NCI-H524 (cell line): ENCODE measurements at places on chromosomes 12 and 14.

DNA sequence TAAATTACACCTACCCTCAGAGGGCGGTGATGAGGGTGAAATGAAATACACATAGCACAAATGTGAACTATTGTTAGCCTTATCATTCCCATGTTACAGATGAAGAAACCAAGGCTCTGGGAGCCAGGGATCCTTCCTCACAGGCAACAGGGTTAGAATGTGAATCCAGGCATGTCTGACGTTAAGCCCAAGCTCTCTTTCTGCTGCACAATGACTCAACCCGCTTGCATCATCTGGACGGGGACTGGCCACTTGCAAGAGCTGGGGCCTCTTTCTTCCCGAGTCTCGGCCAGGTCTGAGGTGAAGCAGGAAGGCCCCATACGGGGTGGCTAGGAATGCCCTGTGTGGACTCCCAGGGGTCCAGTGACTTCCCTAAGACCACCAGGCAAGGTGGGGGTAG, 105.2 kb downstream of the RBM19 start:
- DNase-seq = no peak

- no peak for DNase-seq
Measured at GRCh38 chr14:100192250-100192671, 32.8 kb upstream of the DEGS2 start.

DNA sequence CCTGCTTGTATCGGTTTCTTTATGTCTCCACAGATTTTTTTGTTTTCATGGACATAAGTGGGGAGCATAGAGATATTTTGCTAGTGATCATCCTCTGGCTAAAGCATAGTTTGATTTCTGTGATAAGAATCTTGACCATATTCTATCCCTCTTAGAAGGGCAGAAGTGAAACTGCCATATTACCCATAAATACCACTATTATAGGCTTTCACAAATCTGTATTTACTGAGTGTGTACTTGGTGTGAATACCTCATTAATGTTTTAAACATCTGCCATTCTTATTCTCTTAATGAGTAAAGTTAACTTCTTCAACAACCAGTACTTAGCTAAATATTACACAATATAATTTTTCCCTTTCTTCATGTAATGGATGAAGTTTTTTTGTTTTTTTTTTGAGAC, 16.1 kb downstream of the WNK1 start:
- no peak for DNase-seq

DNA sequence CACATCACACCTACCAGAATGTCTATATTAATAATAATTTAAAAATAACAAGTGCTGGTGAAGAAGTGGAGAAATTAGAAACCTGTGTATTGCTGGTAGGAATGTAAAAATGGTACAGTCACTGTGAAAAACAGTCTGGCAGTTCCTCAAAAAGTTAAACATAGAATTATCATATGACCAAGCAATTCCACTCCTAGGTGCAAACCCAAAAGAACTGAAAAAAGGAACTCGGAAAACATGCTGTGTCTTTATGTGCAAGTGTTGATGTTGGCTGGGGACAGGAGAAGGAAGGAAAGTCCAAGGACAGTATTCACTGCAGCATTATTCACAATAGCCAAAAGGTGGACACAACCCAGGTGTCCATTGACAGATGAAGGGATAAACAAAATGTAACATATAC, 146.5 kb downstream of the TTC7B start:
- no peak for DNase-seq

DNA sequence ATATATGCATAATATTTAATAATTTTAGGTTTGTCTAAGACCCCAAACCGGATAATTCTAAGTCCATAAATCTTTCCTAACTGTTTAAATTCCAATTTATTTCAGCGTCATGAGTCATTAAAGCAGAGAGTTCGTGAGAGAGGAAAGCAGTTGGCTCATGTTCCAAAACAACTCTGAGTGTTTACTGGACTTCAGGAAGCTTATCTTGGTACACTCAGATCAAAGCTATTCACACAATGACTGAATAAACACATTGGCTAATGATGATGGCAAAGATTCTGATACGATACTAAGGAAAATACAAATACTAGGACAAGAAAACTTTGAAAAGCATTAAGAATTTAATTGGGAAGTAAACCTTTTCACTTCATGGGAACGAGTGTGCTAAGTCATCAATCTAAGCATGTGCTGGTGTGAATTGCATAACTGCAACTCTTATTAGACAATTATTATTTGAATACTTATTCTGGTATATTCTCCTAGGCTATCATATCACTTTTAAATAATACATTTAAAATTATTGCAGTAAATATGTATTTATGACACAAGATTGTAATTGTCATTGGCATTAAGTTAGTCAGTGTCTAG, 34.8 kb upstream of the CLEC14A start:
- no peak for DNase-seq

GRCh38 chr12:56836800-56837663, 73.9 kb downstream of the HSD17B6 start:
- no peak for DNase-seq

- no peak for DNase-seq
Measured at GRCh38 chr12:49933796-49934195, 16.7 kb upstream of the AQP2 start.

DNA sequence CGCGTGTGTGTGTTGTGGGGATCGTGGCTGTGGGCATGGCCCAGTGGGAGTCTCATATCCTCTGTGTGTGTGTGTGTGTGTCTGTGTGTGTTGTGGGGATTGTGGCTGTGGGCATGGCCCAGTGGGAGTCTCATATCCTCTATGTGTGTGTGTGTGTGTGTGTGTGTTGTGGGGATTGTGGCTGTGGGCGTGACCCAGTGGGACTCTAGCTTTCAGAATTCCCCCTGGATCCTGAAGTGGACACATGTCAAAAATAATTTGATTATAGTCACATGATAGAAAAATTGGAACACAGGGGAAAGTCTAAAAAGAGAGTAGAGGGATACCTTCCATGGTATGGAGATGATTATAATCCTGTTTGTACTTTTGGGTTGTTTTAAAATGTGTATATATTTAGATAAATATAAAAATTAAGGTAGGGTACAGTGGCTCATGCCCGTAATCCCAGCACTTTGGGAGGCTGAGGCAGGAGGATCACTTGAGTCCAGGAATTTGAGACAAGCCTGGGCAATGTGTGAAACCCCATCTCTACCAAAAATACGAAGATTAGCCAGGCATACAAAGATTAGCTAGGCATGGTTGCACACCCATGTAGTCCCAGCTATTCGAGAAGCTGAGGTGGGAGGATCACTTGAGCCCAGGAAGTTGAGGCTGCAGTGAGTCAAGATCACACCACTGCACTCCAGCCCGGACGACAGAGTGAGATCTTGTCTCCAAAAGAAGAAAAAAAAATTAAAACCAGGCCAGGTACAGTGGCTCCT, 11.0 kb downstream of the PAPLN start:
- no peak for DNase-seq

- DNase-seq = peak; percentile 71
Measured at GRCh38 chr14:99809360-99809759, 16.1 kb downstream of the EML1 start.

GRCh38 chr14:50308363-50308915, 3.6 kb downstream of the L2HGDH start:
- no peak for DNase-seq

GRCh38 chr12:53696285-53696654, 20.4 kb upstream of the ATP5MC2 start:
- DNase-seq = peak; percentile 84

DNA sequence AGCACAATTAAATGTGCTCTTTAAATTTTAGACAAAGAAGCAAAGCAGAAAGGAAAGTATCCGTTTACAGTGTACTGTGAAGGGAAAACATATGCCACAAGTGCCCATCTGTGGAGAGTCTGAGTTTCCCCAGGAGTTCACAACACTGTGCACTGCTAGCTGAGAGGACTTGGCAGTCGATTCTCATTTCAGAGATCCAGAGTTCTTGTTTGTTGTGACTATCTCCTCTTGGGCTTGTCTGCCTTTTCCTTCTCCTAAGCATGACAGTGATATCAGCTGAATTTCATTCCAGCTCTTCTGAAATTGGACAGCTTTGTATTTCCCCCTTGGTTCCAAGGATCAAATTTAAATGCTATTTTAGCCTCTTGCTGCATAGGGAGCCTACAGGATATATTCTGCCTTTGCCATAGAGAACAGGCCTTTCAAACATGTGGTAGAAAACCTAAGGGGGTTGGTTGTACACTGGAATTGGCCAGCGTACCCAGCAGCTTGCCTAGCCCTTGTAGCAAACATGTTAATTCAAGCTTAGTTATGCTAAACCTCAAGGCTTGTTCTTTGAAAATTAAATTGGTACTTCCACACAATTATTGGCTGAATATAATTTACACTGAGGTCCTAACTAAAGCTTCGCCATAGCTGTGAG, 259.2 kb upstream of the NOVA1 start:
- DNase-seq = peak; percentile 60

- DNase-seq = peak; percentile 39
Measured at GRCh38 chr12:71662849-71663560, 643 bp downstream of the ZFC3H1 start.

- no peak for DNase-seq
Measured at GRCh38 chr14:77554207-77554606, 55.6 kb upstream of the ISM2 start.

DNA sequence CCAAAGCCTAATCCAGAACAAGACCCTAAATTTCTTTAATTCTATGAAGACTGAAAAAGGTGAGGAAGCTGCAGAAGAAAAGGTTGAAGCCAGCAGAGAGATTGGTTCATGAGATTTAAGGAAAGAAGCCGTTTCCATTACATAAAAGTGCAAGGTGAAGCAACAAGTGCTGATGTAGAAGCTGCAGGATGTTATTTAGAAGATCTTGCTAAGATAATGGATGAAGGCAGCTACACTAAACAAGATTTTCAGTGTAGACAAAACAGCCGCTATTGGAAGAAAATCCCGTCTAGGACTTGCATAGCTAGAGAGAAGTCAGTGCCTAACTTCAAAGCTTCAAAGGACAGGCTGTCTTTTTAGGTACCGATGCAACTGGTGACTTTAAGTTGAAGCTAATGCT, 65.4 kb upstream of the AMIGO2 start:
- no peak for DNase-seq

DNA sequence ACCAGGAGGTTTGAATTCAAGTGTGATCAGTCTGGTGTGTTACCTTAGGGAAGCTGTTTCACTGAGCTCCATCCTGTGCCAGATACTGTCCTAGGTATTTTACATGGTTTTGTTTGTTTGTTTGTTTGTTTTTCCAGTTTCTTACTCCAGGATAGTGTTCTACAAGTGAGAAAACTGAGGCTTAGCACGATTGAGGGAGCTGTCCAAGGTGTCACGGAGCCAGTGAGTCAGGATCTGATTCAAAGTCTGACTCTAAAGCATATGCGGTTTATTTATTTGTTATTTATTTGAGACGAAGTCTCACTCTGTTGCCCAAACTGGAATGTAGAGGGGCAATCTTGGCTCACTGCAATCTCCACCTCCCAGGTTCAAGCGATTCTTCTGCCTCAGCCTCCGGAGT, 79.7 kb upstream of the GNG2 start:
- no peak for DNase-seq

DNA sequence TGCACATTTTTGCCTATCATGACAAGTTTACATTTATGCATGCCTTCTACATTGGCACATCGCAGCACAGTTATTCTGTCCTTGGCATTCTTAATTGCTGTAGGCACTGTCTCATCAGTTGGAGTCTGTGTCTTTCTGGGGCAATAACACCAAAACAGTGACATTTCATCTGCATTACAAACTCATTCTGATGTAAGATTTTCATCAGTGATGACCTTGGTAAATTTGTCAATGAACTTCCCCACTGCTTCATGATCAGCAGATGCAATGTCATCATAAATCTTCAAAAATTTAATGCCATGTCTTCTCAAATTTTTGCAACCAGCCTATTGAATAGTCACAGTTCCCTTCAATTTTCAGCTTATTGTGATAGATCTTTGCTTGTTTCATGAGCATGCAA, 85.5 kb downstream of the CAPZA3 start:
- no peak for DNase-seq

DNA sequence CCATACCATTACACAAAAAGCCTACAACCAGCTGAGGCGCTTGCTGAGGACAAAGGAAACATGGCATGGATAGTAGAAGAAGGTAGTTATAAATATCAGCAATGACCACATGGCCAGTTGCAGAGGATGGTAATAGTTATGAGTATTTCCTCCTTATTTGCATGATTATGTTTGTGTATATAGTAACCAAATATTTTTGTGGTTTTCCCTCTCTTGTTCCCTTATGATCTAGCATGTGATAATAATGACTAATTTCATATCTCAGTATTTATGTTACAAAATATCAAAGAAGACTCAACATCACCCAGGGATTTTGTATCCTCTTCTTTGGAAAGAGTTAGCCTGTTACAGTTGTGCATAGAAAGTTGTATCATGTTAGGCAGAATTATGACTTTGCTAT, 13.5 kb upstream of the CATSPERB start:
- DNase-seq = no peak

DNA sequence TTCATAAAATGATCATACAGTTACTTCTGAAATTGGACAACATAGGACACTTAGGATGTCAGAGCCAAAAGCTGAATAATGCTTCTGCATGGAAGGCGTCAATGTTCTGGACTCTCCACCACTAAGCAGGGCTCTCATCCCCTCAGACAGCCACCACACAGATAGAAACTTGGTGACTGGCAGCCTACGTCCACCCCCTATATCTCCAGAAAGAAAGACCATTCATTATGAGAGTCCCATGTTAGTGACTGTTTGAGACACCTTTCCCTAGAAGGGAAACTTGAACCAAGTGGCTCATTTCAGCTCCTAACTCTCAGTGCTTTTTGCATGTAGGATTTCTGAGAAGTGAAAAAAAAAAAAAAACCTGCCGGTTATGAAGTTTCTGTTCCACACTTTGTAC, 251.0 kb upstream of the FKBP4 start:
- no peak for DNase-seq

- DNase-seq = no peak
Measured at GRCh38 chr14:53890611-53891101, 66.0 kb downstream of the BMP4 start.

DNA sequence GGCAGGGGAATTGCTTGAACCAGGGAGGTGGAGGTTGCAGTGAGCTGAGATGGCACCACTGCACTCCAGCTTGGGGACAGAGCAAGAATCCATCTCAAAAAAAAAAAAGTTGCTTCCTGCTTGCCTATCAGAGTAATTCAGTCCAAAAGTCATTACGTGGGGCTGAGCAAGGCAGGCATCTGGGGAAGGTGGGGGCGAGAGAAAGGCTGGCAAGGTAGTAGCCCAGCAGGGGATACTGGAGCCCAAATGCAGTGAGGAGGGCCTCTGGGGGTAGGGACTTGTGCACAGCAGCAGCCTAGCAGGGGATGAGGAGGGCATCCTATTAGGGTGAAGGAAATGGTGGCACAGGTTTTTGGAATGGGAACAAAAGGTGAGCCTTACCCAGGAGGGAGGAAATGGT, 7.1 kb downstream of the ETFRF1 start:
- no peak for DNase-seq
